ENCODE measurements at places on chromosomes 6 and 20. TPM values are rescaled to one million over a fixed set of nuclear protein-coding genes. Genes with fewer than 3 reads are reported as not detected.

DNA sequence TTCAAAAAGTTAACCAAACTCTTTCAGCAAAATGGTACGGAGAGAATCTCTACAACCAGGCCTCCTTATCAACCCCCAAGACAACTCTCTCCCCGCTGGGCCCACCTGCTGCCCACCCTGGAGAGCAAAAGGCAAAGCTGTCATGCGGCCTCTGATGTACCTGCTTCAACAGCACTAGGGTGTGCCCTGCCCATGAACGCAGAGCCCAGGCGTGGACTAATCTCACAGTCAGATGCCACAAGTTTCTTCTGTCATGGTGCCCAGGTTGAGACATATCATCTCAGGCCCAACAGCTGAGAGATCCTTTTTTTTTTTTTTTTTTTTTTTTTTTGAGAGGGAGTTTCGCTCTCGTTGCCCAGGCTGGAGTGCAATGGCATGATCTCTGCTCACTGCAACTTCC lies 26.3 kb downstream of the SLC2A4RG start:
- DNase-seq = no peak

DNA sequence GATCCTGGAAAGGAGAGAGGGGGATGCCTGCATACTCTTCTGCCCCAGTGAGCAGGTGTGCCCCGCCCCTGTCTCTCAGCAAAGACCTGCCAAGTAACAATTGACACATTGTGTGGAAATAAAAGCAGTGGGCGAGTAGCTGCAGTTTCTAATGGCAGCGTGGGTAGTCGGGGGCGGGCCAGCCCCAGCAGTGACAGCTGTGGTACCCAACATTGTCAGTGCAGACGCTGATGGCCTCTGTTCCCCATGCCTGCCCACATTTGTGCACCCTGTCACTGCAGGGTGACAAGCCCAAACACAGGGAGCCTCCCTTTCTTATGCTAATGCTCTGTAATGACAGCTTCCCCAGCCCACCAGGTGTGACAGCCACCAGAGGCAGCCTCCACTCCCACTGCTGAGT lies 491.7 kb downstream of the DHX35 start:
- peak; percentile 62 for DNase-seq

GRCh38 chr6:143198312-143198711 lies 137.6 kb downstream of the AIG1 start:
- no peak for DNase-seq

DNA sequence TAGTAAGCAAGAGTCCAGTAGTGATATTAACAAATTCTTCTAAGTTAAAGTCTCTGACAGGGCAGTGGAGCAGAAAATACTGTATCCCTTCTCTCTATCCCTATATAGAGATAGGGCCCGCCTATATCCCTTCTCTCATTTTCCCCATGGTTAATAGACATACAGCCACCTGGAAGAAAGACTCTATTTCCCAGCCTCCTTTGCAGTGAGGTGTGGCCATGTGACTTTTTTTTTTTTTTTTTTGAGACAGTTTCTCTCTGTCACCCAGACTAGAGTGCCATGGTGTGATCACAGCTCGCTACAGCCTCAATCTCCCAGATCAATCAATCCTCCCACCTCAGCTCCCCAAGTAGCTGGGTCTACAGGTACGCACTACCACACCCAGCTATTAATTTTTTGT lies 16.7 kb upstream of the CDK5RAP1 start:
- DNase-seq = no peak

- DNase-seq = no peak
Measured at GRCh38 chr20:34334654-34335407, 28.2 kb upstream of the ITCH start.

GRCh38 chr6:71533939-71534379 lies 245.3 kb downstream of the OGFRL1 start:
- no peak for DNase-seq

- peak; percentile 89 for DNase-seq
Measured at GRCh38 chr20:58553841-58554240, 38.6 kb upstream of the APCDD1L start.

DNA sequence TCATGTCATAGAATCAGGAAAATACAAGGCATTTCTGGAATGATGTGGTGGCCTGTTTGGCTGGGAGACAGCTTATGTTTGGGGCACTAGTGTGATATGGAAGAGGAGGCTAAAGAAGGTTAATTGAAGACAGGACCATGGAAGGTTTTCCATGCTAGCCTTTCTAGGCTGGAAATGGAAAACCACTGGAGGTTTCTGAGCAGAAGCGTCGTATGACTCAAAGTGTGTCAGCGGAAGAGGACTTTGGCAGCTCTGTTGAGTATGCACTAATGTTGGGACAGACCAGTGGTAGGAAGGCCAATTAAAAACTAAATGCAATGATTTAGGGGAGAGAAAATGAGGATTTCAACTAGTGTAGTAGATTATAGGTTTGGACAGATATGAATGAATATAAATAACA lies 413.1 kb downstream of the PLCB1 start:
- DNase-seq = no peak

- no peak for DNase-seq
Measured at GRCh38 chr6:57226221-57226620, 4.1 kb upstream of the RAB23 start.

GRCh38 chr6:167804281-167805013 lies 22.3 kb upstream of the AFDN start:
- no peak for DNase-seq

- no peak for DNase-seq
Measured at GRCh38 chr6:35238843-35239289, 20.7 kb upstream of the ZNF76 start.

- DNase-seq = no peak
Measured at GRCh38 chr6:96469312-96469711, 52.3 kb upstream of the UFL1 start.

GRCh38 chr6:22106451-22106850 lies 190.4 kb downstream of the PRL start:
- DNase-seq = no peak

DNA sequence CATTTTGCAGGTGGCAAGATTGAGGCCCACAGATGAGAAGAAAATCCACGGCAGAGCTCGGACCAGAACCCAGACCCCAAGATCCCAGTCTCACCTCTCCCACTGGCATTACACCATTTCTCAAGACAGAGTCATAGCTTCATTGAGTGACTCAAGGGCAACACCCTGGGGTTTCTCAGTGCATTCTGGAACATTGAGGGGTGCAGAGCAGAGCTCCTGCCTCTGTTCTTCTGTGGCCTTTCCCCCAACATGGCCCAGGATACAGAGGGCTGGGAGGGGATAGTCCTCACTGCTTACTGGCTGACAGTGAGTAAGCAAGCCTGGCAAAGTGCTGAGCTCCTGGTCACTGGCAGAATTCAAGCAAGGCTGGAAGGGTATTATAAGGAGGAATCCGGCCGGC lies 74.0 kb downstream of the MDGA1 start:
- DNase-seq = no peak

DNA sequence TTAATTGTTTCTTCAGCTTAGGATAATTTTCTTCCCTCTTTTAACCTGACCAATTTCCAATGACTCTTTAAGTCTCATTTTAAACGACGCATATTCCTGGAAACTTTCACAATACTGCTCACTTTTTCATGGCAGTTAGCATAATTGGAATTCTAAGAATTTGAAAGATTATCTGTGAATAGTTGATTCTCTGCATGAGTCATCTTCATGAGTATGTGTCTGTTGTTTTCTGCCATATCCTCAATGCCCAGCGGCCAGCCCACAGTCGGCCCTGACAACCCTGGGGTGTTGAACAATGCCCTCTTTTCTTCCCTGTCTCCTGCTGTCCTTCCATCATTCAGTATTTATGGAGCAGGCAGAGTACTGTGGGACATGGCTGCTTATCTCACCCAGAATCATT lies 554.2 kb downstream of the CDH26 start:
- DNase-seq = no peak

- DNase-seq = no peak
Measured at GRCh38 chr6:129558248-129558647, 151.7 kb downstream of the ARHGAP18 start.

- no peak for DNase-seq
Measured at GRCh38 chr6:138662471-138662870, 111.1 kb upstream of the CCDC28A start.

DNA sequence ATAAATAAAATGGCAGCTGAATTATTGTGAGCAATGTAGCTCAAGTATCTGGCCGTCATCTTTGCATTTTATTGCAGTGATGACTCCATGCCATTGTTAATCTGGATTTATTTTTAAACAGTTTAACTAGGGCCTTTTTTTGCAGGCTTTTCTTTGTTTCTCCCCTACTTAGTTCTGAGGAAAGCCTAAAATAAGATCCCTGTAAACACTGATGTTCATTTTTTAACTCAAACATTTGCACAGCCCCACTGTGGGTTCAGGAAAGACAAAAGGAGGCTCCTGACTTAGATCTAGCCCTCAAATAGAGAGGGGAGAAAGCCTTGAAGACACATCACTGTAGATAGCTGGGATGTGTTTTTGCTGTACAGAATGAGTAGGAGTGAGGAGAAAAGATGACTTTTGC lies 69.2 kb downstream of the PLEKHG1 start:
- no peak for DNase-seq

DNA sequence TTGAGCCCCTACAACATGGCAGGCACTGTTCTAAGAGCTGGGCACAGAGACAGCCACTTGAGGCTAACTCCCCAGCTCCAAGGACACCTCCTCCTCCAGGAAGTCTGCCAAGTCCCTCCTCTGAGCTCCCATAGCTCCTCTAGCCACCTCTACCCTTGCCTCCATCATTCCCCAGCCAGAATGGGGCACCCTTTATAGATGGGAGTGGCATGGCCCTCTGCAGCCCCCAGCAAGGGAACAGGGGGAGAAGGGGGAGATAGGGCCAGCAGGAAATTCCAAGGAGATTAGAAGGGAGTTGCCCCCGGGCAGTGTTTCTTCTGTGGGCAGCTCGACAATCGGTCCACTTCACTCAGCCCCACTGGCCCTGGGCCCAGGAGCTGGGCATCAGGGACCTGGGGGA lies 19.7 kb upstream of the TLDC2 start:
- DNase-seq = no peak

The SGK1 gene
- polyA plus RNA-seq = 142 TPM

The CDH4 gene
- polyA plus RNA-seq = not detected

The CALHM6 gene
- polyA plus RNA-seq = 2.4 TPM

The TMEM217 gene
- polyA plus RNA-seq = 0.67 TPM

The LTA gene
- not detected for polyA plus RNA-seq

The DLL1 gene
- 4.5 TPM for polyA plus RNA-seq

The TCP11 gene
- 0.41 TPM for polyA plus RNA-seq

The HS3ST5 gene
- not detected for polyA plus RNA-seq

The SIRPG gene
- polyA plus RNA-seq = not detected

The RBM24 gene
- 0.47 TPM for polyA plus RNA-seq

The BPI gene
- 1.5 TPM for polyA plus RNA-seq

The CARMIL1 gene
- polyA plus RNA-seq = 22.3 TPM

The OR2J3 gene
- polyA plus RNA-seq = not detected

The ULBP1 gene
- polyA plus RNA-seq = 0.47 TPM

Measured in kidney (tissue), 22 donors.